Activated T-cell treated with anti-CD3 and anti-CD28 coated beads for 48 hours (primary cell): ENCODE measurements at places on chromosomes 16 and 17.
A peak's percentile ranks its signal among the peaks of the same experiment; 100 is the strongest.

DNA sequence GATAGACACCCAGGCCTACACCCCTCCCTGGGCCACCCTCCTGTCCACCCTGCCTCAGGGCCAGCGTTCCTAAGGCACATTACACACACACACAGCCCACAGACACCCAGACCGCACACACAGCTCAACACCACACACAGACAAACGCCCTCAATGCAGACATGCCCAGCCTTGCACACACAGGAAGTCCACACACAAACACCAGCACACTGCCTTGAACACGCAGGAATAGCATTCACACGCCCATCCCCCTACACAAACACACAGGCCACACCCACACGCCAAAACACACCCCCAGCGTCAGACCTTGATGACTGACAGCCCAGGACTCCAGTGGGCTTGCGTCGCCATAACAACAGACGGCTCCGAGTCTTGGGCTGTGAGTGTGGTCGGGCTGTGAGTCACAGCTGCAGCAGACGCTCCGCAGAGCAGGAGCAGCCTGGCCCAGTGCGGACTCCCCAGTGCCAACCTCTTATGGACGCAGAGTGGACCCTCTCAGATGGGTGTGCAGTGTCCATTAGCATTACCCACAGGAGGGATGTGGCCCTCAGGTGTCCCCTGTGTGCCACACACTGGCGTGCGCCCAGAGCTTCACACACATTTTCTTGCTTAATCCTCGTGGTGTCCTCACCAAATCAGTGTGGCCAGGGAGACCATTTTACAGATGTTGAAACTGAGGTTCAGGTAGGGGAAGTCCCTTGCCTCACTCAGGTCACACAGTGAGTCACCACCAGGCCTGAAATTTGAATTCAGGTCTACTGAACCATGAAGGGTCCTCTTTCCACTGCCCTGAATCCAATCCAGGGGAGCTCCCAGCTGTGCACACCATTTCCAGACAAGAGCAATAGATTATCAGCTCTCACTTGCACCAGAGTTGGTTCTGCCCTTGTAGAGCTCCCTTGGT lies 17.8 kb upstream of the RAI1 start:
- peak; percentile 70 for DNase-seq

DNA sequence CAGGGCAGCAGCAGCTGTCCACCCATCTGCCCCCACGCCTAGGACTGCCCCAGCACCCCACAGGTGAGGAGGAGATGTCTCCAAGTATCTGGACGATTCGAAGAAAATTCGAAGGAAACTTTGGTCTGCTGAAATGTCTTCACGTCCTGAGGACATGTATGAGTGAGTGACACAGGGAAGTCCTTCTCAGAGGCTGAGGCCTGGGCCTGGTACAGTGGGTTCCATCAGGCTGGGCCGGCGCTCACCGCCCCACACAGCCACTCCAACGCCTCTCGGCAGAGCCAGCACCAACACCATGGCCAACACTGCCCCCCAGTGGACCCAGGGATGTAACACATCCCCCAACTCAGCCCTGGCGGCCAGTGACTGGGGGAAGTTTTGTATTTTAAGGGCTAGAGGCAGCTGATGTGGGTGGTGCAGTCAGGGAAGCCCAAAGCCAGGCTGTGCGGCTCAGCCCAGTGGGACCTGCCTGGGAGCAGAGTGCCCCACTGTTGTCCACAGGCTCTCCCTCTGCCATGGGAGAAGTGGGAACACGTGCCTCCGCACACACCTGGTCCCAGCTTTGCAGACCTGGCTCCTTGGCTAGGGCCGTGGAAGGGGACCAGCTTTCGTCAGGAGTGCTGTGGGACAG lies 55.8 kb upstream of the FASN start:
- DNase-seq, result peak; percentile 67

- DNase-seq, result no peak
Measured at GRCh38 chr16:73735018-73735417, 561.6 kb upstream of the PSMD7 start.

- no peak for DNase-seq
Measured at GRCh38 chr17:67074781-67075180, 30.4 kb downstream of the CACNG1 start.

- no peak for DNase-seq
Measured at GRCh38 chr16:22423716-22424115, 49.3 kb upstream of the CDR2 start.

DNA sequence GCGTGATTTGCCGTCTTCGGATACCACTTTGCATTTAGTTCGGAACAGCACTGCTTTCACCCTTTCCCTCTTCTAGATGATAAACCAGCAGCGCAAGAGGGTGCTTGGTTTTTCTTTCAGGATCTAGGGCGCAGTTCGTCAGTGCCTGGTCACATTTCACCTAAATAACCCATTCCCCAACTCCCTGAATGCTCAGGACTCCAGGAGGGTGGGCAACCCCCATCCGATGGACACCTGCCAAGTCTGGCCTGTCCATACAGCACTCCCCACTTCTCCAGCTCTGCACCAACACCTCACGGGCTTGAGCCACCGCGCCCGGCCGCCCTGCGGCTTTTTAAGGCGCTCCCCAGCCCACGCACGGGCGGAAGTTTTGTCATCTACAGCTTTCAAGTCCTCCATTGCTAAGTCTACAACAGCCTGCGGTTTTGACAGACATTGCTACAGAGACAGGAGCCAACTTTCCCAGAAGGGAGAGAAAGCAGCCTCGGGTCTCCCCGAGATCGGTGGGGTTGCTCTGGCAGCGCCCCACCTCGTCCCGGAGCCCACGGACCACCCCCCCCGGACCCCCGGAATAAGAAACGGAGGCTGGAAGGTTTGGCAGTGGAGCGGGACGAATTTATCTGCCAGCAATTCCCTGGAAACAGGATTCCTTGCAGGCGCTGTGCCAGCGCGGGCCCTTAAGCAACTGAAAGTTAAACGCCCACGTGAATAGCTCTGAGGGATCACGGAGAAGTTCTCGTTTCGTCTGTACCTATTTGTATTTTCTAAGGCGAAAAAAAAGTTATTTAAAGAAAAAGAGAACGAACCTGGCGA lies 38.6 kb upstream of the SLFN13 start:
- peak; percentile 82 for DNase-seq

DNA sequence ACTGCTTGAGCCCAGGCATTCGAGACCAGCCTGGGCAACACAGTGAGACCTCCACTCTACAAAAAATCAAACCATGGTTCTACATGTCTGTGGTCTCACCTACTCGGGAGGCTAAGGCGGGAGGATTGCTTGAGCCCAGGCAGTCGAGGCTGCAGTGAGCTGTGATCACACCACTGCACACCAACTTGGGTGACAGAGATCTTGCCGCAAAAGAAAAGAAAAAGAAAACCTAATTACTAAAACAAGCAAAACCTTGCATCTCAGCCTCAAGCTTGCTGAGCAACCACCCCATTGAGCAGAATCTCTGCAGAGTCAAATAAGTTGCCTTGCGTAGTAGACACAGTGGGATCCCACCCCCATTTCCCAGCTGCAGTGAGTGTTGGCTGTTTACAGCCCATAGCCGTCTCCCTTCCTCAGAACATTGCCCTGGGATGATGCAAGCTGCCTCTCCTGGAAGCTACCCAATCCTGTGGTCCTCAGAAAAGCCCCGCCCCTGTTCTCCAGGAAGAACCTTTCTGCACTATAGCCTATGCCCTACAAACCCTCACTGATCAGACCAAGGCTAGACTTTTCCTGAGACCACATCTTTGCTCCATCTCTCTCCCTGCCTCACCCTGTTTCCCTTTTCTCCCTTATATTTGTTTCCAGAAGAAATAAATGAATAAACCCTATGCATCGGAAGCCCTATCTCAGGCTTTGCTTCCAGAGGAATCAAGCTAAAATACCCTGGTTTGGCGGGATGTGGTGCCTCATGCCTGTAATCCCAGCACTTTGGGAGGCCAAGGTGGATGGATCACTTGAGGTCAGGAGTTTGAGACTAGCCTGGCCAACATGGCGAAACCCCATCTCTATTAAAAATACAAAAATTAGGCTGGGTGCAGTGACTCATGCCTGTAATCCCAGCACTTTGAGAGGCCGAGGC lies 16.7 kb upstream of the ERN2 start:
- no peak for DNase-seq

DNA sequence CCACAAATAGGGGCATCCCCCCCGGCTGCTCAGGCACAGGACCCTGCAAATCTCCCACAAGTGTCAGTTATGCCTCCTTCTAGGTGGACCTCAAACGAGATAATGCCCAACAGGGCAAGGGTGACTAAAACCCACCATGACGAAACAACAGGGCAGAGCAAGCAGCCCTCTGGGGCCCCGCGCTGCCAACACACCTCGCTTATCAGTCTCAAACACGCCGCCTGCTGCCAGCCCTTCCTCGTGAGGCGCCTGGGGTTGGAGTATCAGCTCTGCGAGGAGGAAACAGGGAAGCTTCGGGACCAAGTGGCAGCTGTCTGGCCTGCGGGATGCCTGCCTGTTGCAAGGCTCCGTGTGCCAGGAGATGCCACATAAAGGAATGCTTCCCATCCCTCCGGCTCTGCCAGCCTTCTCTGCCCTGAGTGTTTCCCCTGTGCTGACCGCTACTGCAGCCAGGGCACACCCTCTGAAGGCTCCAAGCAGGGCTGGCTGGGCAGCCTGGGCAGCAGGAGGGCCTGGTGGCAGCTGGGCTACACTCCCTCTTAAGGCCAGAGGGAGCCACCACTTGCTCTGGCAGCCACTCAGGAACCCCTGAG lies 2.5 kb downstream of the SMIM5 start:
- DNase-seq, result no peak

GRCh38 chr16:67703626-67704025 lies 15.5 kb downstream of the GFOD2 start:
- no peak for DNase-seq

DNA sequence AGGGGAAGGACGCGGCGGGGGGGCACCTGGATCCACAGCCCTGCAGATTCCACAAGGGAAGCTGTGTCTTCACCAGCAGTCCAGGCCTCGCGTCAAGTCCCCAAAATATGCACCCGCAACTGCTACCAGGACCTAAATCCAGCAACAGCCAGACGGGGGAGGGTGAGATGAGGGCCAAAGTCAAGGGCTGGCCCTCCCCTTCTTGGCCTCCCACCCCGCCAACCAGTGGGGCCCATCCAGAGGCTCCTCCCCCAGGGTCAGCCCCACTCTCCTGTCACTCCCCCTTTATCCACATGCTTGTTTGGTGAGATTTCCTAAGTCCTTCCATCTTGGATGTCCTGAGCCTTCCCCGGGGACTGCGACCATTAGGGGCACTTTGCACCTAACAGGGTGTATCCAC lies 138.7 kb downstream of the ENGASE start:
- DNase-seq, result no peak

GRCh38 chr16:74309789-74310781 lies 13.5 kb downstream of the PSMD7 start:
- no peak for DNase-seq

- DNase-seq, result no peak
Measured at GRCh38 chr16:15963307-15963910, 14.0 kb downstream of the ABCC1 start.
